HEK293T (cell line): ENCODE measurements at places on chromosomes 2 and 18.

- DNase-seq, result no peak
Measured at GRCh38 chr18:67094123-67094522, 422.4 kb downstream of the DSEL start.

DNA sequence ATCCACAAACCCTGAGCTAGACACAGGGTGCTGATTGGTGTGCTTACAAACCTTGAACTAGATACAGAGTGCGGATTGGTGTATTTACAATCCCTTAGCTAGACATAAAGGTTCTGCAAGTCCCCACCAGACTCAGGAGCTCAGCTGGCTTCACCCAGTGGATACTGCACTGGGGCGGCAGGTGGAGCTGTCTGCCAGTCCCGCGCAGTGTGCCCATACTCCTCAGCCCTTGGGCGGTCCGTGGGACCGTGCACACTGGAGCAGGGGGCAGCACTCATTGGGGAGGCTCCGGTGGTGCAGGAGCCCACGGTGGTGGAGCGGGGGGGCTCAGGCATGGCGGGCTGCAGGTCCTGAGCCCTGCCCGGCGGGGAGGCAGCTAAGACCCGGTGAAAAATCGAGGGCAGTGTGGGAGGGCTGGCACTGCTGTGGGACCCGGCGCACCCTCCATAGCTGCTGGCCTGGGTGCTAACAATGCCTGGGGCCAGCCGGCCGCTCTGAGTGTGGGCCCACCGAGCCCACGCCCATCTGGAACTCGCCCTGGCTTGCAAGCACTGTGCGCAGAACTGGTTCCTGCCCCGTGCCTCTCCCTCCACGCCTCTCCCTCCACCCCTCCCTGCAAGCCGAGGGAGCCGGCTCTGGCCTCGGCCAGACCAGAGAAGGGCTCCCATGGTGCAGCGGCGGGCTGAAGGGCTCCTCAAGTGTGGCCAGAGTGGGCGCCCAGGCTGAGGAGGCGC is 75.6 kb downstream of the MOB4 start:
- no peak for DNase-seq

- DNase-seq, result no peak
Measured at GRCh38 chr2:200782251-200782650, 29.5 kb upstream of the BZW1 start.

DNA sequence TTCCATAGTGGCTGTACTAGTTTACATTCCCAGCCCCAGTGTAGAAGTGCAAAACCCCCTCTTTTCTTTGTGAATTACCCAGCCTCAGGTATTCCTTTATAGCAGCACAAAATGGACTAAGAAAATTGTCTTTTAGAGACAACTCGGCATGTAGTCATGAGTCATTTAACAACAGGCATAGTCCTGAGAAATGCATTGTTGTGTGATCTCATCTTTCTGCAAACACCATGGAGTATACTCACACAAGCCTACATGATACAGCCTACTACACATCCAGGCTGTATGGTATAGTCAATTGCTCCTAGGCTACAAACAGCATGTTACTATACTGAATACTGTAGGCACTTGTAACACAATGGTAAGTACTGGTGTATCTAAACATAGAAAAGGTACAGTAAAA is 44.4 kb upstream of the MBP start:
- DNase-seq, result no peak

GRCh38 chr2:72543497-72544216 is 282.2 kb downstream of the EXOC6B start:
- DNase-seq, result no peak

DNA sequence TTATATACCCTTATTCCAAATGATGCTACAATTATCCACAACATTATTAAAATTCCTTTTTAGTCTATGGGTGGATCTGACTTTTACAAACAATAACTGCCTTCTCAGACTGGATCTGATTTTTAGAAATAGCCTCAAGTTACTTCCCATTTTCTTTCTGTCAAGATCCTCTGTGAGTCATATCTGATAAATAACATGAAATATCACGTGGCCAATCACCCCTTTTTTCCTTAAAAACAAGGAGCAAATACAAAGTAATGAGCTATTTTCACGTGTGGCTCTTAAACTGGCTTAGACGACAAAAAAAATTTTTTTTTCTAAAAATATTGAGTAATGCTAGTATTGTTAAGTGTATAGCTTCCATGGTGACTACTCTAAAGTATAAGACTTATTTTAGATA is 6.7 kb downstream of the PELI1 start:
- DNase-seq, result no peak

DNA sequence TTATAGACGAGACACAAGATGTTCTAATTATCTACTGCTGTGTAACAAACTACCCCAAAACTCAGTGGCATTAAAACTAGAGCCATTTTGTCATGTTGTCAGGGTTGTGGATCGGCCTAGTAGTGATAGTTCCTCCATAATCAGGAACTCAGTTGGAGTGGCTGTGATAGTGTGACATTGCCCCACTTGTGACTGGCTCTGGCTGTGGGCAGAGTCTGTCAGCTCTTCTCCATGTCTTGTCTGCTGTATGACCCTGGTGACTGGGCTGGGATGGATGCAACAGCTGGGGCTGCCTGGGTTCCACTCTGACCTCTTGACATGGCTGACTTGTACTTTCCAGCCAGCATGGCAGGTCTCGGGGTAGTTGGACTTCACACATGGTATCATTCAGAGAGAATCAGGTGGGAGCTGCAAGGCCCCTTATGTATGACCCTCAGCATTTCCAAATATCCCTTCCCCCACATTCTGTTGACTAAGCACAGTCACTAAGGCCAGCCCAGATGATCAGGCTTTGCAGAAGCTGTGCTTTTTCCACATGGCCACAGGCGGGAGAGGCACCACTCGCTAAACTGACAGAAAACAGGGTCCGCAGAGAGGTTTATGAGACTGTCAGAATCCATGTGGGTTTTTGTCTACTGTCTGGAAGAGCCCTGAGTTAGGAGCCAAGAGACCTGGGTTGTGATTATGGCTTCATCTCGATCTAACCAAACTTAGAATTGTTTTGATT is 50.3 kb downstream of the SETBP1 start:
- no peak for DNase-seq

DNA sequence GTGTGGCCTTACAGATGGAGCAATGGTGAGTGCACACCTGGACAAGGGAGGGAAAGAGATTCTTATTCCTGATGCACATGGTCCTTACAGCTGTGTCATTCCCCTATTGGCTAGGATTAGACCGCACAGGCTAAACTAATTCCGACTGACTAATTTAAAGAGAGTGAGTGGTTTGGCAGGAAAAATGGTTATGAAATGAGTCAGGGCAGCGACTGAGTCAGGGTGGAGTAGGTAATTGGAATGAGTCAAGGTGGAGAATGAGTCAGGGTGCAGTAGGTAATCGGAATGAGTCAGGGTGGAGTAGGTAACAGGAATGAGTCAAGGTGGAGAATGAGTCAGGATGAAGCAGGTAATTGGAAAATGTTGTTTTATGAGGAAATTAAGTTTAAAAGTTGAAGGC is 1353.7 kb upstream of the LRRTM1 start:
- DNase-seq, result no peak

DNA sequence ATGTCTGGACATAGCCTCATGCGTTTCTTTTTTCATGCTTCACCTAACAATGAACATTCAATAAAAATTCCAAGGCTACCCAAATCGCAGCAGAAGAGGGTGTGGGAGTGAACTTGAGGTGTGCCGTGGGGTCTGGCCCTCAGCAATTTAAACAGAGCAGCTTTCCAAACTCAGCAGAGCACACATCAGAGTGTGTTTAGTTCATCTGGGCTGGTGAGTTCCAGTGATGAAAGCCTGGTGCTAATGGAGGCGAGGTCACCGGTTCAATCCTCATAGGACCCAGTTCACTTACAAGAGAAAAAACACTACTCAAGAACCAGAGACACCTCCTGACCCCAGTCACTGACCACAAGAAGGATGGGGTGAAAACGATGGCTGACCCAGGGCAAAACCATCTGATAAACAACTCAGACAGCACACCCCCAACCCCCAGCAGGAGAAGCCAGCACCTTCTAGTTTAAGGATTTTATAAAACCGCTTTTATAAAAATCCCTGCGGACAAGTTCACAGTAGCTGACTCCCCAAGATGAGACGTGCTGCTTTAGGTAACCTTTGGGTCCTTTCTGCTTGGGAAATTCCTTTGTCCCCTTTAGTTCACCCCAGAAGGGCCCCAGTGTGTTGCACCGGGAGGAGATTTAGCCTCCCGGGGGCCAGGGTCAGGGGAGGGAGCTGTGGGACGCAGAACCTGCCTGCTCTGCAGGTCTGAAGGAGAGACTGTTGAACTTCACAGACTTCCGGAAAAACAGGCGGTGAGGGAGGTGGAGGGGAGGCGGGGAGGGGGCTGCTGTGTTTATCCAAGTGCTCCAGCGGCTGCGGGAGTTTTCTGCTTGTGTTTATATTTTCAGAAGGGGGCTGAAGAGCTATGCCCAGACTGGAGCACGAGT is 152.7 kb upstream of the SOX11 start:
- no peak for DNase-seq

- no peak for DNase-seq
Measured at GRCh38 chr2:144516411-144516980, 3.4 kb downstream of the ZEB2 start.

DNA sequence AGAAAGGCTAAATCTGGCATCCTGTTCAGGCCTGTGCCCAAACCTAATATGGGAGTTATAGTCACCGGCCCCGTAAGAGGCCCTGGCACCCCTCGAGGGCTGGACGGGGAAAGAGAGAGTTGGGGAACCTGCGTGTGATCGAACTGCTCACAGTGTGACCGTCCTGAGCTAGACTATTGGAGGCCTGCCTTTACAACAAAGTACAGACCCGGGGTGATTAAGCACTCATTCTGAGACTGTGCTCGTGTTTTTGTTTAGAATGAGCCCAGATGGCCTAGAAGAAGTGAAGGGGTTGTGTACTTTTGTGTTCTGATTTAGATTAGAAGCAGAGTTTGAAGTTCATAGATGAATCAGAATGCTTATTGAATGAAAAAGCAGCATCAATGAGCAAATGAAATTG is 115.3 kb downstream of the ACOXL start:
- DNase-seq, result no peak

DNA sequence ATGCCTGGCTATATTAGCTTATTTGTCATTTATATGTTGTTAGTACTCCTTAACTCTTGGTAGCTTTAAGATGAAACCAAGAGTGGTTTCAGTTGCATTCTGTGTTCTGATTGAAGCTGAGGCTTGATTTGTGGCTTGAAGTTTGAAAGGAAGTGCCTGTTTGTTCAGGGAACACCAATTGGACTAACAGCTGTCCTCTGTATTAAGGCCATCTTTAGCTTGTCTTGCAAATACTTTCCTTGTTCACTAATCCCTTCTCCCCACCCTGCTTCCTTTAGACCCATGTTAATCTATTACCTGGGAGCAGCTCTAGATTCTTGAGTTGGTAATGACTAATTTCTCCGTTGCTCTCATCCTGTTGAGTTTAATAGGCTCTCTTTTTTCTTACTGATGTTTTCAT is 13.4 kb downstream of the ITGA6 start:
- DNase-seq, result no peak

DNA sequence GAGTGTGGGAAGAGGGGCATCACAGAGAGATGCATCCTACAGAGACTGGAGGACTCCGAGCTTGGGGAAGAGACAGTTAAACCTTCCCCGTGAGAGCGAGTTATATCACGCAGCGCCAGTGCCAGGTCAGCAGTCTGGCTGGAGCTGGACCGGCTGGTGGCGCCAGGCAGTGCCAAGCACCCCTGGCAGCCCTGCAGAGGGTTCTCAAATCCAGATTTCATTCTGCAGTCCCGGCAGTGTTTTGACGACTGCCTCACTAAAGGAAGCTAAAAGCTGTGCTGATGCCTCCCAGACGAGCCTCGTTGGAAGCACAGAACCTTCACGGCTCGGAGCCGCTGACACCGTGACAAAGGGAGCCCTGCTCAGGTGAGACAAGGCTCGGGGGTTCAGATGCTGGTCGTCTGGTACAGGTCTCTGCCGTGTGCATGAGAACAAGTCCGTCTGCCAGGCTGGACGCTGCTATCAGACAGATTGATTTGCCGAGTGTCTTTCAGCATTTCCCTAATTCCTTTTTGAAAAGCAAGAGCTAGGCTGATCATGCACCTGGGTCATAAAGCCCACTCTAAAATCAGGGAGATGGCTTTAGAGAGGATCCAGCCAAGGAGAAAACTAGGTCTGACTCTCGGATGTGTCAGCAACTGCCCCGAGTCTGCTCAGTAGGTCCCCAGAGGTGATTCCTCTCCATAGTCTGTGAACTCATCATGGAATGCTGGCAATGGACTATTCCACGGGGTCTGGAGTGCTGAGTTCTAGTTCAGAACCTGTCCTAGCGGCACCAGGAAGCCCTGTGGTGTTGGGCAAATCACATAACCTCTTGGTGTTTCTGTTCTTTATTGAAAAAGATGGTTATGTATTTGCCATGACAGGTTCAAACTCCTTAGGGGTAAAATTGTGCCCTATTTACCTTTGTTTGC is 240.6 kb downstream of the SOX11 start:
- DNase-seq, result no peak

DNA sequence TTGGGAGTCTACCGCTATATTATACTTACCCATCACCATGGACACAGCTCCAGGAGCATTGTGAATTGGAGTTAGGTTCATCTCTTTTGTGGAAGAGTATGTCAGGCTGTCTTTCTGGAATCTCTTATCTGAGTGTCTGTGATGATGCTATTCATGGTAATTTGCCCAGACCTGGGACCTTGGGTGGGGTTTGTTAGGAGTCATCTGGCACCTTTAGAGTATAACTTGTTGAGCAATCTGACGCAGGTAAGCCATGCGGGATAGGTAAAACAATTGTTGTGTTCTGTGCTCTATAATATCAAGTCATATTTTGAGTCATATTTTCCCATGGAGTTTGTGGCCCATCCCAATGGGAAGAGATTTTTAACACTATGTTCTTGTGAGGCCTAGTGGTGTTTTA is 49.7 kb upstream of the MAPRE2 start:
- no peak for DNase-seq

DNA sequence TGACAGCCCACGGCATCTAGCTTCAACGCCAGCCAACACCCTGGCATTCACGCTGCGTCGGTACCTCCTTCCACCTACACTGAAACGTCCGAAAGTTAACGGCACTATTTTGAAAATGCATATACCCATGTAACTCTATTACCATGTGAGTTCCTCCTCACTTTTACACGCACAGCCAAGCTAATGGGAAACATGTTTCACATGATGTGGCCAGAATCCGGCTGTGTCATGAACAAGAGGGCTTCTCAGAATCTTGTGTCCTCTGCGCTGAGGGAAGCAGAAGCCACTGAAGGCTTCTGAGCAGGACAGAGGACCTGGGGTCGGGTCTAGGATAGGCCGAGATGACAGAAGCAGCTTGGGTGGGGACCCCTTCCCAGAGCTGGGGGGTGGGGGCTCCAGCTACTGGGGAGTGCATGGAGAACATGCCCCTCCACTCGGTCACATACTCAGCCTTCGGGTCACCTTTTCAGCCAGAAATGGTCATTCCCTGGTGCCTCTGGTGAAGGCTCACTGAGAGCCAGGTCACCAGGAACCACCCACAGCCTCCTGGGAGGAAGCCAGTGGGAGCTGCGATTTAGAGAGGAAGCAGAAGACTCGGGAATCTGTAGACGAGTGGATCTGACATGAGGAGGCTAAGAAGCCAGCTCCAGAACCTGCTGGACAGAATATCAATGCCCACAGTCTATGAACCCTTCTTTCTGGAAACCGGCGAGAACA is 41.5 kb downstream of the HDAC4 start:
- no peak for DNase-seq
